AG08395 (cell line): ENCODE measurements at places on chromosomes 16 and 17.

DNA sequence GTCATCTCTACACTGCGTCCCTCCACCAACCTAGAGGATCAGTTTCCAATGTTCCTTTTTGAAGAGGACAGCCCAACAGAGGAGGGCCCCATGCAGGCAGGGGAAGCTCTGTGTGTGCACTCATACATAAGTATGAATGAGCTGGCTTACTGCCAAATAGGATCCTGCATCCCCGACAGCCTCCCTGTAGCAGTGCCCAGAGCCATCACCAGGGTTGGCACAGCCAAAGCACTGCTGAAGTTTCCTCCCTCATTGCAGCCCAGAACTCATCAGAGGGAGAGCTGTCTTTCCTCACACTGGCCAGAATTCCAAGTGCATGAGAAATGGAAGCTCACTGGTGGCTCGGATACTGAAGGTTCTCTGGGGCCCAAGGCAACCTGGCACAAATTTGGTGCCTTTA is 114.4 kb downstream of the ASIC2 start:
- no peak for DNase-seq

DNA sequence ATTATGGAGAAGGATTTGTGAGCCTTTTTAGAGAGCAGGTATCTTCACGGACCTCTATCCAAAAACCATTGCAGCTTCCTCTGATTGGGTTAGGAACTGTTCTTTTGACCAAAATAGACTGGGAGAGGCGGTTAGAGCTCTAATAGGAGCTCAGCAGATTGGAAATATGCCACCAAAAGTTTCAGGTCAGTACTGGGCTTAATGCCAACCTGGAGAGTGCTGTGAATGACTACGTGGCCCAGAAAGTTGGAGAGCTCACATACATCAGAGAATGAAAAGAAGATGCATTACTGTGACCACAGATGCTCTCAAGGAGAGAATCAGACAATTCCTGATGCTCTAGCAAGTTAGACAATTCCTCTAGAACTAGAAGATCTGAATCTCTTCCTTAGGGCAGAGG is 86.5 kb downstream of the ABCA8 start:
- DNase-seq = no peak

GRCh38 chr16:5393070-5393469 is 295.5 kb upstream of the EEF2KMT start:
- no peak for DNase-seq

DNA sequence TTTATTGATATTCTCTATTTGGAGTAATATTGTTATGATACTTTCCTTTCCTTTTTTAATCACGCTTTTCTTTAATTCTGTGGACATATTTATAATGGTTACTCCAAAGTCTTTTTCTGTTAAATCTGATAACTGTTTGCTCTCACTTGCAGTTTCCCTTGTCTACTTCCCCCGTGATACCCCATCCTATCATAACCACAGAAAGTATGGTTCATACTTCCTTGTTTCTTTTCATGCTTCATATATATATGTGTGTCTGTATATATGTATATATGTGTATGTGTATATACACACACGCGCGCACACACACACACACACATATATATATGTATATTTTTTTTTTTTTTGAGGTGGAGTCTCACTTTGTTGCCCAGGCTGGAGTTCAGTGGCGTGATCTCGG is 23.5 kb downstream of the SPECC1 start:
- DNase-seq = no peak

GRCh38 chr16:82874672-82875071 is 247.9 kb downstream of the CDH13 start:
- no peak for DNase-seq

DNA sequence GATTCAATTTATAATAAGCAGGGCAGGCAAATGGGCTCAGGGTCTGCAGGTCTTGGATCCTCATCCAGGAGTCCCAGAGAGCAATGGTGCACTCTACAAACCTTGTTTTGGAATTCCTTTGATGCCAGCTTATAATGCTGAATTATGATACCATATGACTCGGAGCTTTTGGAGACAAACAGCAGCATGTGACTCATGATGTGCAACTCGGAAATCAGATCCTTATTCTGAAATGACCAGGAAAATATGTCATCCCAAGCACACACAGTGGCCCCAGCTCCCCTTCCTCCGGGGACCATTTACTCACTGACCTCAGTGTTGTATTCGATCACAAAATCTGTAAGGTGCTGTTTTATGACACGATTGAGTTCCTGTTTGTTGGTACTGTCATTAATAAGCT is 20.2 kb upstream of the UMOD start:
- DNase-seq = no peak

GRCh38 chr17:67044016-67044772 is at the start of gene CACNG1:
CACNG1 (plus strand) TSS chr17:67044554; CDS start chr17:67044661, 107 bp downstream.
- DNase-seq = no peak

GRCh38 chr17:5825717-5826330 is 241.5 kb upstream of the NLRP1 start:
- no peak for DNase-seq

DNA sequence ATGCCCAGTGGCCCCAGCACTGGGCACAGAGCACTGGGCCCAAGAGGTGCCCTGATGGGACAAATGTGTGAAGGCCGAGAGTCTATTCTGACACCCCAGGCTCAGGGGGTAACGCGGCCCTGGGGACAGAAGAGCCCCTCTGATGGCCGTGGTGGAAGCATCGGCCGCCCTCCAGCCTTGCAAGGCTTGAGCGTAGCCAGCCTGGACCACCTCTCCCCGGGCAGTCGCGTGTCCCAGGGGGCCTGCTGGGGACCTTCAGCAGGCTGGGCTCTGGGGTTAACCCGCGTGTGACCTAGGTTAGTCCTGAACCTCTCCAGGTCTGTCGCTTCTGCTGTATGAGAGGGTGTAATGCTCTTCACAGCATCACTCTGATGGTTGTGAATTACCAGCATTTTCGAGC is 40.8 kb downstream of the NOS2 start:
- DNase-seq = no peak

- DNase-seq = no peak
Observed at GRCh38 chr16:5873221-5873620, 775.6 kb upstream of the EEF2KMT start.

DNA sequence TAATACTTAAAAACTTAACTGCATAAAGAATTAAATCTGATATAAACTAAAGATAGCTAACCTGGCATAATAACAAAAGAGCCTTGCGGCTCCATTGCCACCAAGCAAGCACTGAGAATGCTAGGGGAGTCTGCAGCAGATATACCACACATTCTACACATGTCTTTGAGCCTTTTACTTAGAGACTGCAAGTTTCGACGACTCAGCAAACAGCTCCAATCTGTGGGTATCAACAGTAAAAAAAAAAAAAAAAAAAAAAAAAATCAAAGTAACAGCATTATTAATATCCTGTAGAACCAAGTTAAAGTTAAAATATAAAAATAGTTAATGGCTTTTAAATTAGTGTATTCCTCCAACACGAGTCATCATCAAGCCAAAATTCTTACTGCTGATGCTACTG is 27.8 kb upstream of the INTS2 start:
- DNase-seq = no peak

DNA sequence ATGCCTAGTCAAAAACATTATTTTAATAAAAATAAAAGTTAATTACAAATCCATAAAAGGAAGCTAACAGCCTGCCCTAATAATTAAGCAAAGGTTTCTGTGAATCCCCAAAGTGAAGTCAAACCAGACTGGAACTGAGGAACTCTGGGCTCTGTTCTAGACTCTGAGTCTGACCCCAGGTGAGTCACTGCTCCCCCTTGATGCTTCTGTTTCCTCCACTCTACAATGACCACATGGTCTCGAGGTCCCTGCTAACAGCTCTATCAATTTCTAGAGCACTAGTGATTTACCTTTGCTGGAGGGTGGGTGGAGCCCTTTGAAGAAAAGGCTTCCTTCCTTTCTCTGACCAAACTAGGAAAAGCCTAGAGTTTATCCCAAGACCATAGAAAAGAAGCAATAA is 32.4 kb downstream of the XPO6 start:
- DNase-seq = no peak

GRCh38 chr16:11105038-11105903 is 150.7 kb downstream of the SOCS1 start:
- peak; percentile 87 for DNase-seq

DNA sequence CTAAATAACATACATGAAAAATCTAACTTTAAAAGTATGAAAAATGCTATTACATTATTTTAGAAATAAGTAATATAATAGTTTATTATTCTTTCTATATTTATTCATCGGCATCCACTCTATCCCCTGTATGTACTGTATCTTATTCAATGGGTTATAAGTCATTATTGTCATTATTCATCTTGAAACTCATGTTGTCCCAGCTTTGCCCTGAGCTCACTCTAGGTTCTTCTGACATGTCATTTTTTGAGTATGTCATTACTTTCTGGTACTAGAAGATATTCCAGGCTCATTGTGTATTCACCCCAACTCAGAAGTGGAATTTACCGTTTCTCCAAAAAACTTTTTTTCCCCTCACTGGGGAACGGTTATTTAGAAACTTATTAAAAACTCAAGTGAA is 53.0 kb upstream of the MNT start:
- DNase-seq = no peak

- peak; percentile 31 for DNase-seq
Observed at GRCh38 chr17:63930951-63931575, 1.1 kb downstream of the CD79B start.

DNA sequence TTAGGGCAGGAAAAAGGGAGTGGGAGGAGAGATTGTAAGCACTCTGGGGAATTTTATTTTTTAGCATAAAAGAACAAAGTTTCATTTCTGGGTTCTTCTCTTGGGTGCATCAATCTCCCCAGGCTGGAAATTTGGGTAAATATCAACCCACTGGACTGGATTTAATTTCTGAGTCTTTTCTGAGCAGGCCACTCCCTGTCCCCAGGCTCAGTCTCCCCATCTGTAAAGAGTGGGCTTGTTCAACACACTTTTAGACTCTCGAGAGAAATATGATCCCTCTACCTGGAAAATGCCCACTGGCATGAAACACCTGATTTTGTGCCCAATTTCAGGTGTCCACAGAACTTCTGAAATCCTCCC is 617 bp upstream of the VTN start:
- no peak for DNase-seq

DNA sequence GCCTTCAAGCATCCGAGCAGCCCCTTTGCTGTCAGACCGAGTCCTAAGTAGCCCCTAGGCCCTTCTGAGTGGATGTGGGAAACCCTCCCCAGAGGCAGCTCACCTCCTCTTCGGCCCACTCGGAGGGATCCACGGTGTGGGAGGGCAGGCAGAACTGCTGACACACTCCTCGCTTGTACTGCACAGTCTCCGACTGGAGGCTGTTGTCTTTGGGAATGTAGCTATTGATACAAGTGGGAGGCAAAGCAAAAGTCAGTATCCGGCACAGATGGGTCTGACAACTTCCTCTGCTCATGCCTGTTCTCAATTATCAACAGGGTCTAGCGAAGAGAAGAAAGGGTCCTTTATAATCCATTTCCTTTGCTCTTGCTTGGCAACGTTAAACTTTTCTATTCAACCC is 25.9 kb upstream of the FOXJ1 start:
- DNase-seq = no peak

- DNase-seq = no peak
Observed at GRCh38 chr16:15057681-15058417, 2.0 kb upstream of the NTAN1 start.

GRCh38 chr17:77182205-77183172 is 41.7 kb downstream of the SEC14L1 start:
- no peak for DNase-seq

DNA sequence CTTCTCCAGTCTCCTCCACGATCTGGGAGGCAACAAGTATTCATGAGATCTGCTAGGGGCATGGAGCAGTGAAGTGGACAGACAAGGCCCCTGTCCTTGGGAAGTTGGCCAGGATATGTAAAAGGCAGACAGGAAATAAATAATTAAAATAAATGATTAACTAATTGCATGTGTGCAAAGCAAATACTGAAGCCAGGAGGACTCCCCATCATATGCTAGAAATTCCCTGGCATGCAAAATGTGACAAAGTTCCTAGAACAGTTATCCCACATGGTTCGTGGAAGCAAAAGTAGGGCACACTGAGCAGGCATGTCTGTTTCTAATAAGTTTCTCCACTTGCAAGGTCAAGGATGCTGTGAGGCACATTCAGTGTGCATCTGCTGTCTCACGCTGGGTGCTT is 86.8 kb downstream of the CDYL2 start:
- no peak for DNase-seq

GRCh38 chr16:82040296-82040695 is 5.2 kb downstream of the HSD17B2 start:
- DNase-seq = no peak

DNA sequence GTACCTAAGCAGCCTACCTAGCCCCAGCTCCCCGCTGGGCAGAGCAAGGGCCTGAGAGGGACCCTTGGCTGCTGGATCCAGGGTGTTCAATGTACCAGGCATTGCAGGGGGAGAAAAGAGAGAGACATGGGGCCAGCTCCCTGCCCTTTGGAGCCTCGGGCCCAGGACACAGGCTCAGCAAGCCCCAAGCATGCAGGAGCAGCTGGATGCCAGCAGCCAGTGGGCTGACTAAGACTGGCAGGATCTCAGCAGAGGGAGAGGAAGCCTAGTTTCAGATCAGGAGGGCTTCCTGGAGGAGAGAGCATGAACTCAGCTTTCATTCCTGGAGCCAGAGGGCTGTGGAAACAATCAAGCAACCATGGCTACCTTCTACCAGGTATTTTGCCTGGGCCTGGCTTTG is 82.0 kb upstream of the NKD1 start:
- no peak for DNase-seq
